NCI-H187 treated with DMSO at 0.1 percent for 48 hours (cell line): ENCODE measurements at places on chromosomes 13 and 19.

DNA sequence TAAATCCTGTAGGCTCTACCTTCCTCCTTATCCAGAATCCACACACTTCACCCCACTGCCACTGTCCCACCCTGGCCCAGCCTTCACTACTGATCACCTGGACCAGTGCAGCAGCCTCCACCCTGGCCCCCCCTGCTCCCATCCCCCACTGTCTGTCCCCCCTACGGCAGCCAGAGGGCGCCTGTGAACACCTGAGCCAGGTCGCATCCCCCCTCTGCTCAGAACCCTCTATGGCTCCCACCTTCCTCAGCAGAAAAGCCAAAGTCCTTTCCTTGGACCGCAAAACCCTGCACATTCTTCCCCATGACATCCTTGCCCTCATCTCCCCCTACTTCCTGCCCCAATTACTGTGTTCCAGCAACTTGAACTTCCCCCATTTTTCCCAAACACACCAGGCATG is 20.6 kb downstream of the ELAVL3 start:
- DNase-seq, result no peak

- no peak for DNase-seq
Observed at GRCh38 chr13:101465877-101466276, 13.4 kb downstream of the ITGBL1 start.

DNA sequence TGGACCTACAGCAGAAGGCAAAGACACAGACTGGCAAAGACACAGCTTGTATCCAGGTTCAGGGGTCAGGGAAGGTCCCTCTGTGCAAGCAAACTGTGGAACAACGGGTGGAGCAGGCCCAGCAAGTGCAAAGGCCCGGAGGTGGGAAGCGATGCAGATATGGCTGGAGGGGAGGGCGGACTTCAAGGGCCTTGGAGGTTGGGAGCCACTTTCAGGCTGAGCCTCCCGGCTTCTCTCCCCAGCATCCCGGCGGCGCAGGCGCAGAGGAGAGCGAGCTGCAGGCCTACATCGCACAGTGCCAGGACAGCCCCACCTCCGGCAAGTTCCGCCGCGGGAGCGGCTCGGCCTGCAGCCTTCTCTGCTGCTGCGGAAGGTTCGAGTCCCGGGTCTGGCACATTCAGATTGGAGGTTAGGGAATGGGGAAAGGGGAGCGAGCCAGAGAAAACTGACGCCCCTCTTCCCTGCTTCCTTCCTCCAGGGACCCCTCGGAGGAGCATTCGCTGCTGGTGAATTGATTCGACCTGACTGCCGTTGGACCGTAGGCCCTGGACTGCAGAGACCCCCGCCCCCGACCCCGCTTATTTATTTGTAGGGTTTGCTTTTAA is 2.1 kb upstream of the PNPLA6 start:
- no peak for DNase-seq

DNA sequence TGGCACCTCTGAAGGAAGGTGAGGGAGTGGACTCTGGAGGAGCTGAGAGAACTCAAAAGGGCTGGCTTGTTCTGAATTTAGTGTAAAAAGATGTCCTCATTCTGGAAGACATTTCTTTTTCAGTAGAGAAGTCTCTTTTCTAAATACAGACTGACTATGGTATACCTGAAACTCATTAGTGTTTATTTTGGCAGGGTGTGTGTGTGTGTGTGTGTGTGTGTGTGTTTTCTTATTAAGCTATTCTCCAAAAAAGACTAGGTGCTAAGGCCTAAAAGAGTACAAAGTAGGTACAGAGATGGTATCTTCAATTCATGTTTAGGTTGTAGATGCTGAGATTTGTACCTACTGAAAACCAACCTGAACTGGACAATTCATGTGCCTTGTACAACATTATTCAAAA is 196.4 kb downstream of the SPRY2 start:
- DNase-seq, result no peak

GRCh38 chr13:84121456-84121855 is 239.2 kb upstream of the SLITRK1 start:
- no peak for DNase-seq

DNA sequence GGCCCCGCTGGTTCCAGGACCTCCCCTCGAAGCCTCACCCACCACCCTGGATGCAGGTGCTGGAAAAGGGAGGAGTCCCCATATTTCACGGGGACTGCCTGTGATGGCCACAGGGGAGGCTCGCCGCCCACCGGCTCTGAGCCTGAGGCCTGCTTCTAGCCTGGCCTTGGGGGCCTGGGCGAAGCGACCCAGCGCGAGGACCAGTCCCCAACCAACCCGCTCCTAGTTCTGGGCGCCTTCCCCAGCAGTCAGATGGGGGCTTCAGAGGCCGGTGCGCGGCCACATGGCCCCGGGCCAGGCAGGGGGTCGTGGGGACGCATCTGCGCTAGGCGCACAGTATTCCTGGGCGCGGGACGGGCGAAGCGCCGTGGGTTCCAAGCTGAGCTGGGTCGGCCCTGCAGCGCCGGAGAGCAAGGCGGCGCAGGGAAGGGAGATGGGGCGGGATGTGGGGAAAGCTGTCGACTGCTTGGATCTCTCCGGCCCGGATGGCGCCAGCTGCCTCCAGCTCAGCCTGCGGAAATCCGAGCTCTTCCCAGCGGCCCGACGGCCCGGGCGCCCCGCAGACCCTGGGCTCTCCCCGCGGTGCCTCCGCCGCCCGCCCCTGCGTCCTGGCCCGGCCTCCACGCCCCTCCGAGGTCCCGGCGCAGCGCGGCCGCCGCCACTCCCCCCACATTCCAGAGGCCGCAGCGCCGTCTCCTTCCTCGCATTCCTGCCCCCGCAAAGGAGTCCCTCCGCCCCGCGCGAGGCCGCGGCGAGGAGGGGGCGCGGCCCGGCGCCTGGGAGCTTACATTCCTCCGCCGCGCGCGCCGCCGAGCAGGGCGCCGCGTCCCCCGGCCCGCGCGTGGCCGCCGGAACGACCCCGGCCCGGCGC is at the start of gene WTIP:
TSS of gene WTIP (plus strand) at position 788 of the 871 bp plus-strand sequence. CDS start 217 bp downstream, outside the sequence.
- no peak for DNase-seq

- DNase-seq, result no peak
Observed at GRCh38 chr19:14979476-14980255, at the start of gene SLC1A6. Gene SLC1A6, minus strand, starts transcription at chr19:14979864. Its CDS starts 6,954 bp downstream, at chr19:14972910.

DNA sequence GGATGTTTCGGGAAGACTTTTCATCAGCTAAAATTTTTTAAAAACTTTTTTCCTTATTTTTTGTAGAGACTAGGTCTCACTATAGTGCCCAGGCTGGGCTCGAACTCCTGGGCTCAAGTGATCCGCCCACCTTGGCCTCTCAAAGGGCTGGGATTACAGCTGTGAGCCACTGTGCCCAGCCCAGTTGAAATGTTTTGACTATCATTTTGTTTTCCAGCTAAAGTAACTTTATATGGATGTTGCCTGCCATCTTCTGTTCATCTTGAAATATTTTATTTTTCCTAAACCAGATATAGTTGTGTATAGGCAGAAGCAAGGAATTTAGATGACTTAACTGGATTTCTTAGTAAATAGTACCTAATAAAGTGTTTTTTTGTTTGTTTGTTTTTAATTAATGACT is 7.0 kb downstream of the CAB39L start:
- DNase-seq, result no peak

DNA sequence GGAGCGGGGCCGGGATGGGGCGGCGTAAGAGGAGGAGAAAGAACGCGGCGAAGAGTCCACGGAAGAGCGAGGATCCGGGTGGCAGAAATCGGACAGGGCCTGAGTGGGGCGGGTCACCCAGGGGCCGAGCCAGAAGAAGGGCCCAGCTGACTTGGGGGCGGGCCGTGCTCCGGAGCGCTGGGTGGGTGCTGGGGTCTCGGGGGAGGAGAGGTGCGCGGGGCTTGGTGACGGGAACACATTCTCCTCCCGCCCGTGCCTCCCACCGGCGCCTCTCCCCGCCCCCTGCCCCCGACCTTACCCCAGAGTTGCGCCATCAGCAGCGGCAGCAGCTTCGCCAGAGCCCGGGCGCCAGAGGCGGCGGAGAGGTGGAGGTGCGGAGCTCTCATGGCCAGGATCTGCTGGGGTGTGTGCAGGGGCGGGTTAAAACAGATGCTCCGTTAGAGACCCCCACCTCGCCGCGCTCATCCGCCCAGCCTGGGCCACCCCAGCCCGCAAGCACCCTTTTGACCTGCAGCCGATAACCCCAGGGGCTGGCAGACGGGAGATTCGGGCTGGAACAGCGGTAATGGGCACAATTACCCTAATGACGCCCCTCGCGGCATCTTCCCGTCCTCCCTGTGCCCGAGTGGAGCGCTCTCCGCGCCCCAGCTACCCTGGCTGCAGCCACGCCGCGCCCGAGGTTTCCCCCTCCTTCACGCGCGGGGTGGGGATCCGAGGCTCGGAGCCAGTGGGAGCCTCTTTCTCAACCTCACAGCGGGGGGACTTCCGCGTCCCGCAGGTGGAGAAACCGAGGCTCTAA is 565 bp downstream of the KLK10 start:
- no peak for DNase-seq

DNA sequence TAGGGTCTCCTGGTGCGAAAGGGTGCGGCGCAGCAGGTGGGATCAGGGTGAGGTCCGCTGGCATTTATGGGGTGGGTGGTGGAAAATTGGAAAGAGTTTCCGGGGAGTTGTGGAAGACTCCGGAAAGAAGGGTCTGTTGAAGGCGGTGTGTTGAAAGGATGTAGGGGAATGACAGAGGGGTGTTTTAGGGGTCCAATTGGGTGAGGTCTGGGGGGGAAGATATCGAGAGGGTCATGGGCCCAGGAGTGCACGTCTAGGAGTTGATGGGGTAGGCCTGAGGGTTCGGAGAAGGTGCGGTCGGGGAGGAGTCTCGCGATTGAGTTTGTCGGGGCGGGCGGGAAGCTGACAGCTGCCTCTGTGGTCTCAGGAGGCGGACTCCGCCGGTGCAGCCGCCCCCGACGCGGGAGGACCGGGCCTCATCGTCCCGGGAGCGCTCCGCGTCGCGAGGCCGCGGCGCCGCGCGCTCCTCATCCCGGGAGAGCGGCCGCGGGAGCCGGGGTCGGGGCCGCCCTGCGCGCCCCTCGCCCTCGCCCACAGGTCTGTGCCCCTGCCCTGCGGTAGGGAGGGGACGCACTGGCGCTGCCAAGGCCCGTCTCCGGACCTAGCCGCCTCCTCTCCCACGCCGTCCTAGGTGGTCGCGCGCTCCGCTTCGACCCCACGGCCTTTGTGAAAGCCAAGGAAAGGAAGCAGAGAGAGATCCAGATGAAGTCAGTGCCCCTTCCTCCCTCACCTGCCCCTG is 7.0 kb downstream of the PGLYRP1 start:
- DNase-seq, result no peak

DNA sequence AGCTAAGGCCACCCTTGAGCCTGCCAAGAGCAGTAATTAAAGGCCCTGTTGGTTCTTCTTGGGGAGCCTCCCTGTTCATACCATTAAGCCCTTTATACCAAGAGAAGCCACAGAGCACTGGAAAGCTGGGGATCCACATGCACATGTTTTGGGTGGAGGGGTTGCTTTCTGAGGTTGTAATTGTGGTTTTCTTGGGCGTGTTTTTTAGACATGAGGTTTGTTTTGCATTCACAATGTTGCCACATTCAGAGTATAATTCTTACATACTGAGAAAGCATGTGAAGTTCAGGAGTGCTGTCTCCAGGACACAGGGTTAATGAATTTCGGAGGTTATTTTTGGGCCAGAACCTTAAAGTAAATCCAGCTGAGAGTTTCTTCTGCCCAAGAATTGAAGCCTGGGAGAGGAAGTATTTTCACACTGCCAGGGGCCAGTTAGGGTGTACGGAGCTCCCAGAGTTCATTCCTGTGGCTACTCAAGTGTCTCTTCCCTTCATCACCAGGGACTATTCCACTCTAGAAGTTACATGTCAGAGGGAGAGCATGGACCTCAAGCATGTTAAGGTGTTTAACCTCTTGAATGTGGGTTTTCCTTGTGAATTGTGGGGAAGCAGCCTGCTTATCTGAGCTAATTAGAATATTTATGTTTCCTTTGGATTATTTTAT is 37.0 kb downstream of the ZNF136 start:
- DNase-seq, result no peak

DNA sequence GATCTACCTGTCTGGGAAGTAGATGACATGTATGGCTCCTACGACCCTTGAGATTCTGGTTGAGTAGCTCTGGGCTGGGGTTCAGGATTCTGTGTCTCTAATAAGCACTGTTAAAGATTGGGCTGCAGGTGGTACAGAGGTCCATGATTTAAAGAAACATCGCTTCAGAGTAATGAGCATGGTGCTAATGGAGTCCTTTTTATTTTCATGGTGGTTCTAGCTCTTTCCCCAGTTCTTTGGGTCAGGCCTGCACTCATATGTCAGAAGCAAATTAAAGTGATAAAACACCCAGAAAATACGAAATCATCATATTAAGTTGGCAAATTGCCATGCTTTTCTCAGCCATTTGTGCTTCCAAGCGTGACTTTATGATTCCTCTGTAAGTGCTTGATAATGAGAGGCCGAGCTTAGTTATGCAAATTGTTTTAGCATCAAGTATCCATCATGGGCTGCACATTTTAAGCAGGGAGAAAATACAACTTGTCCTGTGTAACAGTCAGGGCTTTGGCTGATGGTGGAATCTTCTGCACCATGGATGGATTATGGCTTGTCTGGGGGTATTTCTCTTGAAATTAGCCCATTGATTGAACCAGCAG is 45.1 kb downstream of the MTUS2 start:
- no peak for DNase-seq

DNA sequence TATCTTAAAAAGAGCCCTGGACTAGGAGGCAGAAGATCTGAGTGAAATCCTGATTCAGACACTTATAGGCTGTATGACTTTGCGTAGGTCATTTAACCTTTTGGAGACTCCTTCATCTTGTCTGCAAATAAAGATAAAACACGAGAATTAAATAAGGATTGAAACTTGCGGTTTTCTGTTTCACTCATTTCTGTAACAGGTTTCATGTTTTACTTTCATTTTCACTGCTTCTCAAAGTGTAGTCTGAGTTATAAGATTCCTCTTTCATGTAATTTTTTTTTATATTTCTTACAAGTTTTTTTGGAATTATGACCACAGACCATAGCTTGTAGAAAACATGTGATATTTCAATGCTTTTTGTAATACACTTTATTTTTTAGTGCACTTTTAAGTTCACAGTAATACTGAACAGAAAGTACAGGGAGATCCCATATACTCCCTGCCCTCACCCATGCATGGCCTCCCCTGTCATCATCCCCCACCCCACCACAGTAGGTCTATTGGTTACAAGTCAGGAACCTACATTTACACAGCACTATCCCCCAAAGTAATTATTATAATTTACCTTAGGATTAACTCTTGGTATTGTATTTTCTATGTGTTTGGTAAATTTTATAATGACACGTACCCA is 174.6 kb downstream of the ITGBL1 start:
- no peak for DNase-seq

GRCh38 chr13:26541678-26542568 is 15.6 kb upstream of the WASF3 start:
- no peak for DNase-seq

- DNase-seq, result no peak
Observed at GRCh38 chr13:32525766-32526165, 12.8 kb downstream of the N4BP2L2 start.

DNA sequence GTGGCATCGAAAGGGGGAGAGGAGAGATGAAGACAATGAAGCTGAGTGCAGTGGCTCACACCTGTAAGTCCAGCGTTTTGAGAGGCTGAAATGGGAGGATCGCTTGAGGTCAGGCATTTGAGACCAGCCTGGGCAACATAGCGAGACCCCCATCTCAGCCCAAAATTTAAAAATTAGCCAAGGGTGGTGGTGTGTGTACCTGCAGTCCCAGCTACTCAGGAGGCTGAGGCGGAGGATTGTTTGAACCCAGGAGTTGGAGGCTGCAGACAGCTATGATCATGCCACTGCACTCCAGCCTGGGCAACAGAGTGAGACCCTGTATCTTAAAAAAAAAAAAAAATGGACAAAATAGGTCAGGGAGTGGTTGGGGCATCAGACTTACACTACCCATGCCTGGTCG is 7.6 kb downstream of the RDH8 start:
- DNase-seq, result no peak
